Fibroblast of lung (primary cell): ENCODE measurements at places on chromosomes 7 and 10. TPM values are rescaled to one million over a fixed set of nuclear protein-coding genes. Genes with fewer than 3 reads are reported as not detected.

DNA sequence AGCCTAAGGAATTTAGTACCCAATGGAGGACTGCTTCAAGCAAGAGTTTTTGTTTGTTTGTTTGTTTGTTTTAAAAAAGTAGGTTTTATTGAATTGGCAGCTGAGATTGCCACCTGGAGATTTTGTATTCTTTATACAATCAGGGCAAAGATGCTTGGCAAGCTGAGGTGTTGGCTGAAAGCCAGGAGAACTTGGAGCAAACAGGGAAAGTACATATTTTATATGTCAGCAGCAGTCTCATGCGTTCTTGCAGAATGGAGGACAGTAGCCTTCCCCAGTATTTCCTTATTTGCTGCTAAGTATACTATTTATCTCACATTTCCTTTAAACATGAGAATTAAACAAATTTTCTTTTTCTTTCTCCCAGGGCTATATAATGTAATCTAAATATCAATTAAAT lies 22.6 kb upstream of the ICA1 start:
- H3K36me3 ChIP-seq: no peaks in the 10 kb centered on the region
- H3K4me3 ChIP-seq: no peak overlapping the region
- H3K4me1 ChIP-seq: no peaks in the 10 kb centered on the region
- no peak overlapping the region for H3K27ac ChIP-seq
- no peak for DNase-seq

- H3K4me3 ChIP-seq: no peak overlapping the region
- H3K27me3 ChIP-seq: no peaks in the 10 kb centered on the region
- H3K27ac ChIP-seq: no peak overlapping the region
- H3K36me3 ChIP-seq: peaks cover 17% of the 10 kb centered on the region
- no peak for DNase-seq
These were observed 47.6 kb downstream of the ZRANB1 start for GRCh38 chr10:124989526-124989925.

SHH gene
- under 0.01 TPM in 2 replicates for total RNA-seq

- H3K4me3 ChIP-seq: no peak overlapping the region
- H3K27ac ChIP-seq: no peak overlapping the region
- no peaks in the 10 kb centered on the region for H3K36me3 ChIP-seq
- H3K4me1 ChIP-seq: no peaks in the 10 kb centered on the region
- DNase-seq: peak; percentile 59
- no peaks in the 10 kb centered on the region for H3K27me3 ChIP-seq
These were observed 461.4 kb downstream of the GRM8 start for GRCh38 chr7:126791306-126791705.

MMP21 gene
- 0.17 and 0.26 TPM in 2 replicates for total RNA-seq

DNA sequence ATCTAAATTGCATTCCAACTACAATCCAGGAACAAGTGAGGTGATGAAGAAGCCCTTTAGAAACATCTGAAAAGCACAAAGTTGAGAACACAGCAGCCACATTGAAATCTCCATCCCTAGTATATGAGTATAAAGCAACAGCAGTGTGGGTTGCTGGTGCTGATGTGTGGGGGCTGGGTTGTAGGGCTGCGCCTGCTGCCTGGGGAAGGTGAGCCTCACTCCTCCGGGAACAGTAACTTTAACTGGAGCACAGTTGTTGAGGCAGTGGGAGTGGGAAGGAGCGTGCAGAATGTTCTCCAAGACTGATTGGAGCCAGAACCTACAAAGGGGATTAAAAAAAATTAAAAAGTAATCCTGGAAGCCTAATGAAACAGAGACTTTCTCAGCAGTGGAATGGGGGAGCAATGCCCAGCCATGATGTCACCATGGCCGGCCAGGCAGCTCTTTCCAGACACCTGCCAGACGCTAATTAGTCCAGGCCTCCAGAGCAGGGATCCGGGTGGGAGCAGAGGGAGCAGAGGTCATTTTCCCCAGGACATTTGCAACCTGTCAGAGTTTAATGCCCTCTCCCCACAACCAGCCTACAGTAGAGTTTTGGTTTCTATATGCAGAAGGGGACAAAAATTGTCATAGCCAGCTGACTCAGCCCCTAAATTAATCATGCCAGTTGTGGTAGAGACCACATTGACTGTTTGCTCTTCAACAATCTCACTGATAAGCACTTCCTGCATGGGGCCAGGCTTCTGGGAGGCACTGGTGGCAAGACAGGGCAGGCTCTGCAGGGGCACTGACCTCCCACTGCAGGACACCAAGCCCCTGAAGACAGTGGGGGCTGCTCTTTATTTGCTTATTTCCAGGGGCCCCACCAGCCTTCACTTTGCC lies 133.0 kb upstream of the ZNF32 start:
- H3K36me3 ChIP-seq: no peaks in the 10 kb centered on the region
- DNase-seq: peak; percentile 53
- H3K4me3 ChIP-seq: no peak overlapping the region
- no peak overlapping the region for H3K27ac ChIP-seq
- no peaks in the 10 kb centered on the region for H3K27me3 ChIP-seq
